ENCODE measurements at places on chromosomes 5 and 9.

DNA sequence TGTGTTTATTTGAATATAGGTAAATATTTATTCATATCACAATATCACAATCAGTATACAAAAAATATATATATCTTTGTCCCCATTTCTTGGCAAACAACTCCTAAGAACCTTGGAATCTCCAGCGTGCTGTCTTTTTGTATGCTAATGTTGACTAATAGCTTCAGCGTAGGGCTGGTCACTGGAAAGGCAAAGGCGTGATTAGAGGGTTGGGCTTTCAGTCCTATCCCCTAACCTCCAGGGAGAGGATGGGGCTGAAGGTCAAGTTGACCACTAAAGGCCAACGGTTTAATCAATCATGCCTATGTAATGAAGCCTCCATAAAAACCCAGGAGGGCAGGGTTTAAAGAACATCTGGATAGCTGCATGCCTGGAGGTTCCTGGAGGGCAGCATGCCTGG lies 79.6 kb upstream of the BNC2 start:
- DNase-seq: no peak

- no peak for DNase-seq
Measured at GRCh38 chr5:178281331-178281730, 48.7 kb upstream of the PHYKPL start.

DNA sequence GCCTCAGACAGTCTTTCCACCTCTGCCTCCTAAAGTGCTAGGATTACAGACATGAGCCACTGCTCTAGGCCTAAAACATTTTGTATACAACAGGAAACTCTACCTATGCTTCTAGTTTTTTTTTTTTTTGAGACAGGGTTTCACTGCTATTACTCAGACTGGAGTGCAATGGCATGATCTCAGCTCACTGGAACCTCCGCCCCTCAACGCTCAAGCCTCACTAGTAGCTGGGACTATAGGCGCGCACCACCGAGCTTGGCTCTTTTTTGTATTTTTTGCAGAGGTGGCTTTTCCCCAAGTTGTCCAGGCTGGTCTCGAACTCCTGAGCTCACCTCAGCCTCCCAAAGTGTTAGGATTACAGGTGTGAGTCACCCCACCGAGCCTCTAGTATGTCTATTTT lies 5.4 kb downstream of the HSPA9 start:
- DNase-seq: no peak

DNA sequence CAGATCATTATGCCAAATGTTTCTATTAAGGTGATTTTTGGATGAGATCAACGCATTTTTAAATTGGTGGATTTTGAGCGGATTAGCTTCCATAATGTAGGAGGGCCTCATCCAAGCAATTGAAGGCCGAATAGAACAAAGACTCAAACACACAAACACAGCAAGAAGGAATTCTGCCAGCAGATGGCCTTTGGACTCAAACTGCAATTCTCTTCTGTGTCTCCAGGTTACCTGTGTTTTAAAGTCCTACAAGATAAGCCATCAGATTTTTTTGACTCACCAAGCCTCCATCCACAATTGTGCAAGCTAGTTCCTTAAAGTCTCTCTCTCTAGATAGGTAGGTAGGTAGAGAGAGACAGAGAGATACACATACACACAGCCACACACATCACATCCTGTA lies 25.5 kb downstream of the CDH6 start:
- DNase-seq: no peak

DNA sequence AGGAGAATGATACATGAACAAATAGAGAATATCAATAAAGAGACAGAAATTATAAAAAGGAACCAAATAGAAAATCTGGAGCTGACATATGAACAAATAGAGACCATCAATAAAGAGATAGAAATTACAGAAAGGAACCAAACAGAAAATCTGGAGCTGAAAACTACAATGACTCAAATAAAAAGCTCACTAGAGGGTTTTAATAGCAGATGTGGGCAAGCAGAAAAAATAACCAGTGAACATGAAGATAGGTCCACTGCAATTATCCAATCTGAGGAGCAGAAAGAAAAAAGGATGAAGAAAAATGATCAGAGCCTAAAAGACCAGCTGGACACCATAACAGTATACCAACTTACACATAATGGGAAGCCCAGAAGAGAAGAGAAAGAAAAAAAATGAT lies 353.7 kb downstream of the ARL15 start:
- no peak for DNase-seq

DNA sequence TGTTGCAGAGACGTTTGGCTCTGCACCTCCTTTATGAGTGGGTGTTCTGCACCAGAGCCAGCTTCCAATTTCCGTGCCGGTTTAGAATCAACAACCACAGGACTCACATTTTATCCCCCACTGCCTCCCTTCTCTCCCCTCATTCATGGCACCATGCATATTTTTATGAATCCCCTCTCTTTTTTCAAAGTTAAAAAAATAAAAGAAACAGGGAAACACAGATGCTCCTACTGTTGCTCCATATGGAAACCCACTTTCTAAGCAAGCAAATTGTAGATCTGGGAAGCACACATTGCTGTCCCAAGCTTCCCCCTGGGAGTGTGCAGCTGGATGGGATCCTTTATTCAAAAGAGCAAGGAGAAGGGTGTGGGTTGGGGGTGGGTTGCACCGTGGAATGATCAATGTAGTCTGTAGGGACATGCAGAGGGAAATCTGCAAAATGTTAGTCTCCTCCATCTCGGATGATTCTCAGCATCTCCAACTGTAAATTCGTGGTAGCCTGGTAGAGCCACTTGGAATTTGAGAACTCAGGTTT lies 410.0 kb upstream of the ADAMTSL1 start:
- DNase-seq: no peak

Data from NCI-H1048 (cell line).